ENCODE measurements at places on chromosomes 6 and 20.
A peak's percentile ranks its signal among the peaks of the same experiment; 100 is the strongest.

- DNase-seq: peak; percentile 70
Observed at GRCh38 chr6:31769684-31770371, 7.3 kb downstream of the VWA7 start.

- no peak for DNase-seq
Observed at GRCh38 chr20:62725596-62726268, 17.1 kb downstream of the NTSR1 start.

DNA sequence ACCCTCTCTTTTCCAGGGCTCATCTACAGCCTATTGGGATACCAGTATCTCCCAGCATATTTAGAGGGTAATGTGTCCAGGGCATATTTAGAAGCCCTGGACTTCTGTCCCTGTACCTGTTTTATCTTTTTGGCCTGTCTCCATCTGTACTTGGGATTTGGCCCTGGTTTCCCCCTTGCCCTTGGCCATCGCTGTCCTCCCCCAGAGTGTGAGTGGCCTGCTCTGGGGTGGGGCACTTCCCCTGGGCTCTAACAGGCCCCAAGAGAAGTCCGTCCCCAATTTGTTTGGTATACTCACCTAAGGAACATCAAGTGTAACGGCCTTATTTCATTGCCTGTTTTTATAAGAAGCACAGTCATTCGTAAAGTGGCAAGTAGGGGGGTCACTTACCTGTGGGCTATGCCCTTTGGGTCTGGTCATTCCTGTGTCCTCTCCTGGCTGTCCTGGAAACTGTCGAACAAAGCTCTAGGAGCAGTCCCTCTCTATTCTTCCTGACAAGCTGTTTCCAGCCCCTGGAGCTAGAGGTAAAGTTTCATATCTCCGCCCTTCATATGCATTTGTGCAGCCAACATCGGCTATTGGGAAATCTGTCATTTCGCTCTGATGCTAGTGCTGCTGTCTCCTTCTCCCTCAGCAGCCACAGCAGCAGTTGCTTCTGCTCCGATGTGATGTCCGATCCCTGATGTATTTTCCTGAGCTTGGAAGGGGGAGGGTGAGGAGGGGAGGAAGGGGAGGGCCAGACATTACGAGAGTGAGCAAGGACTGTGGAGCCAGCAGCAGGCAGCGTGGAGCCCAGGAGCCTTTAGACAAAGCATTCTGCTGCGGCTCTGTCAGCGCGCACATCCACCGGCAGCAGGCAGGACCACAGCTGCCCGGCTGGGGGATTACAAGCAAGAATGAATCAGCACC lies 83.4 kb downstream of the TCP11 start:
- no peak for DNase-seq

GRCh38 chr6:144289006-144289405 lies 3.9 kb downstream of the UTRN start:
- no peak for DNase-seq

DNA sequence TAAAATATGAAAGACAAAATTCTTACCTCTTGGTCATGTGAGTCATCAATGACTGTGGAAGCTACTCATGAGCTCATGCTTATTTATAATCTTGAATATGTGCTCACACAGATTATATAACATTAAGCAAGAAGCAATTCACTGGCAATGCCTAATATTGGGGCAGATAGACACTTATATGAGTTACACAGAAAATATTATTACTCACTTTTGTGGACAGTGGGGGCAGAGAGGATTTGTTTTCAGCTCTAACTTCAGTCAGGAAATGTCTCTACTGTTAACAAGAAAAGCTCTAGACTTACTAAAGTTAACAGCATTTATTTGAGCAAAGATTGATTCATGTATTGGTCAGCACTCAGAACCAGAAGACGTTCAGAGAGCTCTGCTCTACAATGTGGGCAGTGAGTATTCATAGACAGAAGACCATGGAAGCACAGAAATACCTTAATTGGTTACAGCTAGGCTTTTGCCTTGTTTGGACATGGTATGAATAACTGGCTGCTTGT lies 85.8 kb upstream of the AHI1 start:
- no peak for DNase-seq

- no peak for DNase-seq
Observed at GRCh38 chr6:26056583-26057350, 30.5 kb upstream of the HFE start.

DNA sequence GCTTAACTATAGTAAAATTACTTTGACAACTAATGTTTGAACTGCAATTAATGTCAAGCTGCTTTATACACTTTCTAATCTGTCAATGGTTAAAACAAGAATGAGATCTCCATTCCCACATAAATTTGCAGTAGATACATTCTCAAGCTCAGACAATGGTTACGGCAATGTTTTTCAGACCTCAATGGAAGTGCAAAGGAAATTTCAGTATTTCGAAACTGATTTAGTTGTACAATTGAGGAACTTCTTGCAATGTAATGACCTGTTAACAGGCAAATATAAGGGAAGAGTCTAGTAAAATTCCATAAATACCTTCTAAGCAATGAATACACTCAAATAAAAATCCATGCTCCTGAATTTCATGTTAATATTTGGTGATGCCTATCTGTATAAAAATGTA lies 94.7 kb downstream of the ADTRP start:
- DNase-seq: no peak

DNA sequence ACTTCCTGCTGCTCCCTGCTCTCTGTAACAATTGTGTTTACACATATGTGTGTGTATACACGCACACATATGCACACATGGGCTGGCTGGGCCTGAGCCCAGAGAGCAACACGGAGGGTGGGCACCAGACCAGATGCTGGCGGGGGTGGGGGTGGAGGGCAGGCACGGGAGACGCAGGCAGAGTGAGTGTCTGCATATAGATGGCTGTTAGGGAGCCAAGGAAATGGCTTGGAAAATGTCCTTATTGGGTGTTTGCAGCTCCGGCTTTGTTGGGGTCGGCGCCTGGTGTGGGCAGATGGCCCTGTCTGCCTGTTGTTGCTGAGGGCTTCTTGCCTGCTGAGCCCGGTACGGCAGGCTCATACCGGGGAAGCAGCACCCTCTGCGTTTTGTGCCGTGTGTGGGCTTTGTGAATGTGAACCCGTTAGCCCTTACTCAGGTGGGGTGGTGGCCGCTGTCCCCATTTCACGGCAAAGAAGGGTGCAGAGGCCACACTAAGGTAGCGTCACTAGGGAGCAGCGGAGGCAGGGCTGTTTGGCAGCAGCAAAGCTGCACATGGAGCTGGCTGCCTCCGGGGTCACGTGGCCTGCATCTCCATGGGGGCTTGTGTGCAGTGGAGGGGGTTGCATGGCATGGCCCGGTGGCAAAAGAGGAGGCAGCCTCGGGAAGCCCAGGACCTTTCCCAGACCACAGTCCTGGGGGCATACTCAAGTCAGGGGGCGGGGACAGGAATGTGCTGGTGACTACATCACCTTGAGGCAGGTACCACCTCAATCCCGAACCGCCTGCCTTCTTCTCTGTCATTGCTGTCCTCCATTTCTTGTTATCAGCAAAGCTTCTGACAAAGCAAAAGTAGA lies 47.4 kb upstream of the SRF start:
- DNase-seq: no peak

DNA sequence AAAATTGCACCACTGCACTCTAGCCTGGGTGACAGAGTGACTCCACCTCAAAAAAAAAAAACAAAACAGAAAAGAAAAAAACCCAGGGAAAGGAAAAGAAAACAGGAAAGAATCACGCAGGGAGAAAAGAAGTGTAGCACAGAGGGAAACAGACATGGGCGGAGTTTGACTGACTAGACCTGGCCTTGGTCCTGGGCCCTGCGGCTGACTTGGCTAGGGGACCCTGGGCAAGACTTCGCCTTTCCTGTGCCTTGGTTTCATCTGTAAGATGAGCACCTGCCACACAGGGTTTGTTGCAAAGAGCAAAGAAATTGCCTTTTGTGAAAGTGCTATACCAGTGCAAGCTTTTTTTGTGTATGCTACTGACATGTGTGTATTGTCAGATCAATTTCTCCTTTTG lies 71.3 kb upstream of the KCNG1 start:
- no peak for DNase-seq

GRCh38 chr6:37359039-37359438 lies 5.3 kb downstream of the RNF8 start:
- no peak for DNase-seq

- DNase-seq: no peak
Observed at GRCh38 chr6:2094642-2095041, 150.8 kb downstream of the GMDS start.

DNA sequence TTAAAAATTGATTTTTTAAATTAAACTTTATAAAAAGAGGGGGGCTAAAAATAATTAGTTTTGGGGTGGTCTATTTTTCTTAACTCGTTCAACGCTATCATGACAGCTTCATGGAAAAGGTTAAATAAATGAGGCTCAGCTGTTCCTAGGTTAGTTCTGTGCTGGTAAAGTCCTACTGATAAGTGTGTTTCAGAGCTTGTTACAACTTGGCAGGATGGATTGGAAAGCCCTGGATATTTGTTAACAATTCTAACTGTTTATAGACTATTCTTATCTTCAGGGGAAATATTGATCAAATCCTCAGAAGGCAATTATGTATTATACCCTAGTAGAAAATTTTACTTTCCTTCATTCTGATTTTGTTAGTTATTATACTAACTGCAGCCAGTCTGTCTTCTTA lies 50.4 kb downstream of the IL22RA2 start:
- DNase-seq: no peak

DNA sequence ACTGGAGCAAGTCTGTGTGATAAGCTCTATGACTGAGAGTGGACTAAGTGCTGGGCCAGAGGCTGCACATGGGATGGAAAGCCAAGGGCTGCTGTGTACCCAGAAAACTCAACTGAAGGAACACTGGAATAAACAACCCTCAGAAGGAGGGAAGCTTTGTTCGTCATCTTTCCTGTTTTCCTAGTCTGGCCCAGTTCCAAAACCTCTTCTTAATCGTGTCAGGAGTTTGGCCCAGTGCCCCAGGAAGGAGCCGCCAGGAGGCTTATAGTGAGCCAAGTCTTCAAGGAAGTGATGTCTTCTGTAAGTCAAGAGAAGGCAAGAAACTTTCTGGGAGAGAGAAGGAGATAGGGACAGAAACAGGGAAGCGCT lies 23.3 kb upstream of the TOP1 start:
- no peak for DNase-seq

DNA sequence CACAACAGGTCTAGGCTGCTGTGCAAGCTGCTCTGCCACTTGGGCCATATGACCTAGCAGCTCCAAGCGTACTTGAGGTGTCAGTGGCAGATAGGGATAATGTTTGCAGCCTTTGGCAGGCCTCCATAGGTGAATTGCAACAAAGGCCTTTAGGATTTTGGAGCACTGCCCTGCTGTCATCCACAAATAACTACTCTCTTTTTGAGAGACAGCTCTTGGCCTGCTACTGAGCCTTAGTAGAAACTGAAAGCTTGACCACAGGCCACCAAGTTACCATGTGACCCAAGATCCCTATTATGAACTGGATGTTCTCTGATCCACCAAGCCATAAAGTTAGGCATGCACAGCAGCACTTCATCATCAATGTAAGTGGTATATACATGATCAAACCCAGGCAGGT lies 29.9 kb downstream of the FBXO30 start:
- no peak for DNase-seq

DNA sequence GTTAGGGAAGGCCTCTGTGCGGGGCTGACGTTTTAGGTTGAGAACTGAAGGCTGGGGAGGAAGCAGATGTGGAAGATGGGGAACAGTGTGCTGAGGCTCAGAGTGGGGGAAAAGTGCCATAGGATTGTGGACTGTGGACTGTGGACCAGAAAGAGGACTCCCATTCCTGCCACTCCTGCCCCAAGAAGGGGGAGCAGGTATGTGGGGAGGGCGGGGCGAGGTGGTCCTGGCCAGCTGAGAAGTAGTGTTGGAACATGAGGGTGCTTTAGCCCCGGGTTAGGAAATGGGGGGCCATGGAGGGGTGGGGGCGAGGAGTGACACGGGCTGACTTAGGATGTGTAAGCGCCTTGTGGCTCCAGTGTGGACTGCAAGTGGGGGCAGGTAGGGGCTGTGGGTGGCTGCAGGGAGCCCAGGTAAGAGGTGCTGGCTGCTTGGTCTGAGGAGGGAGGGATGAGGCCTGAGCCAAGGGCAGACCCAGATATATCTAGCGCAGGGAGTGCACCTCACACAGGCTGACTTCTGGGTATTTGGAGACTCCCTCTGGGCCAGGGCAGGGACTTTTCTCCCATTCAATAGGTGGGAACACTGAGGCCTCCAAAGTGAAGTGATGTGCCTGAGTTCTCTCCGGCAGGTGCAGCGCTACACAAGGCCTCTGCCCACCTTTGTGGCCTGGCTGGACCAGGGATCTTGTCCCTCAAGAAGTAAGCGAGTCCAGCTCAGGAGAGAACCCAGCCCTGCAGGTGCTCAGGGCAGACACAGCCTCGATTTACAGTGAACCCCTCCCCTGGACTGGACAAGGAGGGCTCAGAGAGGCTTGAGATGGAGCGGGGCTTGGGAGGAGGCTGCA lies 76.6 kb upstream of the TOX2 start:
- DNase-seq: no peak

- DNase-seq: no peak
Observed at GRCh38 chr20:50221501-50222308, 31.1 kb downstream of the CEBPB start.

DNA sequence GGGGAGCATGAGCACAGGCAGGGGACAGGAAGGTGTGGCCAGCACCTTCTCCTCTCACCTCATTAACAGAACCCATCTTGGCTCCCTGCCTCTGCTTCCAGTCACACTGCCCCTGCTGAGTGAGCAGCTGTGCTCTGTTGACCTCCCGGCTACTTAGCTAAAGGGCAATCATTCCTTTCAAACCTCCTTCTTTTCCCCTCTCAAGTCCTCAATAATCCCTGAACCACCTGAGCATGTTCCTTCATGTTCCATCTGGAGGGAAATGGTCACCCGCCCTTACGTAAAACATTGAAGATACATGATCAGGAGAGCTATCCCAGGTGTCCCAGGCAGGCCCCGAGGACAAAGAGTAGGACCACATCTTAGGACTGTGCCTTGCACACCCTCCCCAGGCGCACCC lies 21.7 kb upstream of the MRPS10 start:
- DNase-seq: no peak

GRCh38 chr6:107776415-107776814 lies 47.7 kb downstream of the SCML4 start:
- no peak for DNase-seq

GRCh38 chr6:34729631-34730470 lies 27.5 kb upstream of the SNRPC start:
- no peak for DNase-seq

DNA sequence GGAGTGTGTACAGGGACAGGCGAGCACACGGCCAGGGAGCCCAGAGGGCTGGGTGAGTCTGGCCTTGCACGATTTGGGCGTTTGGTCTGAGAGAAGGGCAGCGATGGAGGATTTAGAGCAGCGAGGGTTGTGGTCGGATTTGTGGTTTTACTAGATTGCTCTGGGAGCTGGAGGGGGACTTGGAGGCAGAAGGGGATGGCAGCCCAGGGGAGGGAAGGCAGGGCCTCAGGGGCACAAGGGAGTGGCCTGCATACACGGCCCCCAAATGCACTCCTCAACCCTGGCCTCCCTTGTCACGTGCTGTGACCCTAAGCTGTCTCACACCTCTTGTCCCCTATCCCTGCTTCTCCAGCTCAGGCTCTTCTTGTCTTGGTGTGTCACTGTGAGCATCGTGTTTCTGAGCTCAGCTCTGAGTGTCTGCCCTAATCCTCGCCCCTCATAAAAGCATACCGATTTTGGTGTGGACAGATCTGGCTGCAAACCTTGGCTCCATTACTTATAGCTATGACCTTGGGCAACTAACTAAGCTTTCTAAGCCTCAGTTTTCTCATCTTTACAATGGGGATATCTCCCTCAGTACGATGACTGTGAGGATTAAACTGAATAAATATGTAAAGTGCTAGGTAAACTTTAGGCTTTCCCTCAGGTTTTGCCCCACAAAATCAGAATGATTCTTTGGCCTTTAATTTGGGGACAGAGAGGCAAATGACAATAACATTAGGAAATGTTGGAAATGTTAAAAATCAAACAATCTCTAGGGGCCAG lies 120.1 kb upstream of the ARMC2 start:
- DNase-seq: no peak

Data from stimulated activated CD8-positive, alpha-beta memory T cell treated with anti-CD3 and anti-CD28 coated beads, Interleukin-12 subunit alpha, Interleukin-12 subunit beta, amount 100 ng/mL, for 1 hour (primary cell).